ENCODE measurements at places on chromosomes 2 and 18.

DNA sequence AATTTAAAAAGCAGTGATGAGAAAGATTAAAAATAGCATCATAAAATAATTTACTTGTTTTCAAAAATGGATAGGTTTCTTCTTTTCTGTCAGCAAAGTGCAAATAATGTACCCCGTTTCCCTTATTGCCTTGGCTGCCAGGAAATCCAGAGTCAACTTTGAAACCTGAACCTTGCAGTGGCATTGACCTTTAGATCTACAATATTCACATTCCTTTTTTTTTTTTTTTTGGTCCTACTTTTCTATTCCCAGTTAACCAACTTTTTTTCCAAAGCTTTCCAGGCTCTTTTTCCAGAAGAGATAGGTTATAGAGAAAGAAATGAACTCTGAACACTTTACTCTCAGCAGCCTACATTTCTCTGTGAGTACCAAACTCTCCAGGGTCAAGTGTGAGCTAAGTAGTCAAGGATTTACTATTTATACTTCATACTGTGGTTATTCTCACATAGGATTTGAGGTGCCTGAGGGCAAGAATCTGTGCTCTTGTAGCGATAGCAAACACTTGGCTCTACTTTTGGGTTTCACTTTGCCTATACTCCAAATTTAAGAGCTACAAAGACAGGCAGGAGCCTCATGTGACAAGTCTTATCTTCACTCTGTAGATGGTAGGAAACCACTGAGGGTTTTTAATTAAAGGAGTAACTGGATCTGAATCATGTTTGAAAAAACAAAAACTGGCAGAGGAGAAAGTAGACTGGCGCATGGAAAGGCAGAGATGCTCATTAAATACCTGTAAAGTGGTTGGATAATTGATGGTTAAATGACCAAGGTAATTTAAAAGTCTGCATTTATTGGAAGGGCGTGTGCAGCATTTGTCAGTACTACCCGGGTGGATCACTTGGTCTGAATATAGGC, 63.2 kb upstream of the TMEM17 start:
- DNase-seq, result no peak

- no peak for DNase-seq
Observed at GRCh38 chr2:167293172-167293781, 405.0 kb downstream of the XIRP2 start.

GRCh38 chr18:57433482-57433881, 1.7 kb upstream of the ONECUT2 start:
- DNase-seq, result no peak

DNA sequence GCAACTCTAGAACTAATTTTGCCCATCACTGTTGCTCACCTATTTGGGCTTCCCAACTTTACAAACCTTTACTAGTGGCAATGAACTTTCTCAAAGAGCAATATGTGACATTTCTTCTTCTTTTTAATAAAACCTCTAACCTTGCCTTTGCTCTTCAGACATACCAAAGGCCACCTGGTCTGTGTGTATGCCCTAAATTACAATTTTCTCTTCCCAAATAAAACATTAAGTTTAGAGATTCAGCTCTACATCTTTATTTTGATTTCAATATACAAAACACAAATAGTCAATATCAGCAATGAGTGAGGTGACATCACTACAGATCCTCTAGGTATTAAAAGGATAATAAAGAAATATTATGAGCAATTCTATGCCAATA, 35.1 kb upstream of the MYCN start:
- no peak for DNase-seq

Measured in coronary artery (tissue), 2 donors.